ENCODE measurements at places on chromosomes 1 and 21.
A peak's percentile ranks its signal among the peaks of the same experiment; 100 is the strongest.

DNA sequence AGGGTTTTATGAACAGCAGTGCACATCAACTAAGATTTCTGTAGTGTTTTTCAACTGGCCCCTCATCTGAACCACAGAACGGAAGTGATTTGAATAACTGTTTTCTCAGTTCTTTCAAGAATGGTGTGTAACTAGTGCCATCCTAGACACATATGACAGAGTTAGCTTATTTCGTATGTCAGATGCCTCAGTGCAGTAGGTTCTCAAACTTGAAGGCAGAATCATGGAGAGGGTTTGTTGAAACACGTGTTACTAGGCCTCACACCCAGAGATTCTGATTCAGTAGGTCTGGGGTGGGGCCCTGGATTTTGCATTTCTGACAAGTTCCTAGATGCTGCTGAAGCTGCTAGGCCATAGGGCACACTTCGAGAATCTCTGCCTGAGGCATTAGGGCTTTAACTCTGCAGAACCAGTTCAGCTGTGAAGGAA, 49.0 kb downstream of the SCCPDH start:
- DNase-seq, result peak; percentile 59

GRCh38 chr1:84096176-84096575, 47.9 kb upstream of the PRKACB start:
- DNase-seq, result no peak

DNA sequence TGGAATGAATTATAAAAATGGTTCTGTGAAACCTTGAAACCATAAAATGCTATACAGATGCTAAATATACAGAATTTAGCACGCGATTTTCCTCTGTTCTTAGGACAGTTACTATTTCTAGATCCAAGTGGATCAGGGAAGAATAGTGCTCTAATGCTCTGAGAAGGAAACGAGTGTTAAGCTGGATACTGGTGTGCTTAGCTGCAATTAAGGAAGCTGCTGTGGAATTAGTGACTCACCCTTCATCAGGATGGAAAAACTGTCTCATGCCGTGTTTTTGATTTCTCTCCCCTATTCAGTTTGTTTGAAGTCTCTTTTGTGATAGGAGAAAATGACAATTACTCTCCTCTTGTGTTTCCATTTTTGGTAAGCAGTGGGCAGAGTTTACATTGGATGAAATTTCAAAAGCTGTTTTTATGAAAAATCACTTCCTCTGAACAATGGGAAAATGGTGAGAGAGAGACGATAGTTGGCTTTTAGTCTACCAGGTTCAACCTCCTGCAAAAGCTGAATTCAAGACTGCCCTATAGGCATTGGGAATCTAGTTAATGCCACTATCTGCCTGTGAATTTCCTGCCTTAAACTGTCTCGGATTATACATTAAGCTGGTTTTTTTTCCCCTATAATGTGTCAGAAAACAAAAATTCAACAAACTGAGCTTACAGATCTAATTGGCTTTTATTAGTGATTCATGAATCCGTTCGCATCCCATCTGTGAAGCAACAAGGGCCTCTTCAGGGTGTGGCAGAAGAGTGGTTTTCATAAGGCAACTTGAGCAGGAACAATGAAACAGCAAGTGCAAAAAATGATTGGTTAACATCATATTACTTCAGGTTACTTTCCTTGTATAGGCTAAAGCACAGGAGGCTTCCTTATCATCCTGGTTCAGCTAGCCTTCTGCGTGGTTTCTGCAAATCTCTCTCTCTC, 179.8 kb downstream of the ST6GALNAC3 start:
- no peak for DNase-seq

DNA sequence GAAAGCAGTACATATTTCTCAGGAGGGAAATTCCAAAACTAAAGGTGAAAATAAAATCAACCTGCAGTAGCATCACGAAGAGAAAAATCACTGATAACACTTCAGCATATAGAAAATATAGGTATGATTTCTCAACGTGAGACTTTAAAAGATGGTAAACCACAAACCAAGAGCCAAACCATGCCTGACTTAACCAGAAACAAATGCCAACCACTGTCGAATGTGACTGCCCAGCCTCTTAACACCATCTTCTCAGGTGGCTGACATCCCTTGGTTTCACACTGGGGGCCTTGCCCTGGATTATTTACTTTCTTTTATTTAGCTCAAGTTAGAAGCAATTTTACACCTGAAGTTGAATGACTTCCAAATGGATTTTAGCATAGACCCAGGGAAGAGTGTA, 10.1 kb downstream of the HMGCS2 start:
- no peak for DNase-seq

- DNase-seq, result peak; percentile 66
Observed at GRCh38 chr1:30908696-30909364, at the start of gene SDC3. Gene SDC3, minus strand, starts transcription at chr1:30908758. Its CDS starts 172 bp downstream, at chr1:30908586.

DNA sequence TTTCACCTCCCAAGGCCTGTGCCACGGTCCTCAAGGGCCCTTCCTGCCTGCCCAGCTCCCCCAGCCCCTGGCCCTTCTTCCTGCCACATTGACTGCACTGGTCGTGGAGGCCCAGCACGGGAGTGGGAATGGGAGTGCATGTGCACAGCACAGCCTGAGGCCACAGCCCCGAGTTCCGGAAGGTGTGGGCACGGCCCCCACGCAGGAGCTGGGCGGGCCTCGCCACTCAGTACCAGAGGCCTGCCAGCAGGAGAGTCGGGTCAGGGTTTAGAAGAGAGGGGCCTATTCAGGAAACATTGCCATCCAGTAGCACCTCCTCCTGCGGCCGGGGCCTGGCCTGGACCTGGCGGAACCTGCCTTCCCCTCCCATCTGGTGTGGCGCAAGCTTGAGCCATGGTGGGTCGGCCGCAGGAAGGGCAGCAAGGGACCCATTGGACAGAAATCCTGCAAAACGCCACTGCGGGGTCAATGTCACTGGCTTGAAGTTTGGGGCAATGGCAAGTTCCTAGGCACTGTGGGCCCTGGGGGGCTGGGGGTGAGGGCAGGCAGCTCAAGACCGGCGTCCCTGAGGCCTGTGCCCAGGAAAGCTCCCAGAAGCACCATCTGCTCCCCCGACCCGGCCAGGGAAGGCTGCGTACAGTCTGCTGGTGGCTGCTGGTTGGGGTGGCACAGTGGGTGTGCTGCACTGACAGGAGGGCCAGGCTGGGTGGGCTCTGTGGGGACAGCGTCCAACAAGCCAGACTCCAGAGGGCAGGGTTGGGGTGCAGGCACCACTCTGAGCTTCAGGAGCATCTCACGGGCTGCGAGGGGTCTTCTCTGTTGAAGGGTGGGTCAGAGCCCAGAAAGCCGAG, 1.8 kb upstream of the TMEM52 start:
- DNase-seq, result no peak

GRCh38 chr1:183467687-183468086, 4.6 kb upstream of the SMG7 start:
- DNase-seq, result no peak

- peak; percentile 76 for DNase-seq
Observed at GRCh38 chr1:229557913-229558414, 543 bp downstream of the ABCB10 start.

- no peak for DNase-seq
Observed at GRCh38 chr1:243413431-243414151, 157.8 kb downstream of the SDCCAG8 start.

- no peak for DNase-seq
Observed at GRCh38 chr1:79197421-79197820, 190.9 kb upstream of the ADGRL4 start.

- no peak for DNase-seq
Observed at GRCh38 chr1:43913666-43914360, 19.8 kb upstream of the ARTN start.

DNA sequence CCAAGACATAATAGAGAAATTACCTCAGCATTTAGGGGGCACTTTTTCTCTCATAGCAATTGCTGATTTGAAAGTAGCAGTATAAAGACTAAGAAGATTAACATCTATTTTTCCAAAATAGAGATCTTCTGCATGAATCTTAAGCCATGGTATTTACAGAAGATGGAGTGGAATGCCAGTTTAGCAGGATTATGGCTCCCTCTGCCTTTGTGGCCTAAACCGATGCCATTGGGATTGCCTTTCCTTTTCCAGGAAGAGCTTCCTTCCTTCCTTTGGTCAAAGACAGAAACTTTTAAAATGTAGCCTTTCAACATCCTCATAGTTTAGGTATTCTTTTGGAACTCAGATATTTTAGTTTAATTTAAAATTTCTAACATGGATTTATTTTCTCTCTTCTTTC, 39.4 kb downstream of the CFHR5 start:
- no peak for DNase-seq

GRCh38 chr1:226428348-226428747, 20.5 kb upstream of the PARP1 start:
- DNase-seq, result no peak

GRCh38 chr1:52634111-52634510, 1.1 kb downstream of the SHISAL2A start:
- DNase-seq, result no peak

- peak; percentile 71 for DNase-seq
Observed at GRCh38 chr1:183227422-183228346, 41.6 kb downstream of the LAMC2 start.

- peak; percentile 78 for DNase-seq
Observed at GRCh38 chr1:160862203-160863060, at the start of gene CD244. Gene CD244, minus strand, starts transcription at chr1:160862887. Its CDS starts 210 bp downstream, at chr1:160862677.

DNA sequence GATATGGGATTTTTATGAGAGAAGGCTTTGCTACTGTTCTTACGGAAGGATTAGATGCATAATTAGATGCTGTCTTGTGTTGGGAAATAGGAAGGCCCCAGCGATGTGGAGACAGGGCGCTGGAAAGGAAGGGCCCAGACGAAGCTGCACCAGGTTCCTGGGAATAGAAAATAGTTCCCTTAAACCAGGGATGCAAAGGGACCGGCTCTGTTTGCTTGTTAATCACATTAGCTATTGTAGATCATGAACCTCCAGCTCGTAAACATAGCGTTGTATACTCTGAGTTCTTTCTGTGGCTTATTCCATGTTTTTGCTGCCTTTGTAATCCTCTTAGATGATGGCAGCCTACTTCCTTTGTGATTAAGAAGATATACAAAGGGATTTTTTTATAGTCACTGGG, 79.8 kb upstream of the COX20 start:
- DNase-seq, result no peak

DNA sequence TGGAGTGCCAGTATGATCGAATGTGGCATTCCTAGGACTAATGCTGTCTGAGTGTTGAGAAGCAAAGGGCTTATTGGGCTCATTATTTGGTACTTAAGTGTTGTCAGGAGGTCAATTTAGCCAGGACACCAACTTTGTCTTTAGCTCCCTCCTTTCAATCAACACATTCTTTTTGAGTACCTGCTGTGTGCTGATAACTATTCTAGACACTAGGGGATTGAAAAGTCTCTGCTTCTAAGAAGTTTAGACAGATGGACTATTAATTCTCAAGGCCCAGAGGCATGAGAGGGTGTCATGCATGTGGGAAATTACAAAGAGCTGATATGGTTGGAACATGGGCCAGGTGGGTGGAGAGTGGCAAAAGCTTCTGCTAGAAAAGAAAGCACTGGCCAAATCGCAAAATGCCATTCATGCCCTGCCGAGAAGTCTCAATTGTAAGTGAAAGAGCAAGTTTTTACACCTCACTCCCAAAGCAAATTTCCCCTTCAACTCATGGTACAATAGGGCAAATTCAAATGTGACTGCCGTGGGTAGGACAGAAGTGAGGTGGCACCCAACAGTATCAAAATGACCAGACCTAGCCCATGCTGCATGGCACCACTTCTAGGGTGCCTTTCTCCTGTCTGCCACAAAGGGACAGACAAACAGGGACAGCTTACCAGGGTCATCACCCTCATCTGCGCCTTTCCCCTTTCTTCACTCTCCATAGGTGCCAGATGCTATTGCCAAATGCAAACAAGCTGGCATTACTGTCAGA, 53.6 kb upstream of the LAX1 start:
- no peak for DNase-seq

GRCh38 chr1:53361541-53361961, 33.7 kb upstream of the LRP8 start:
- DNase-seq, result no peak

DNA sequence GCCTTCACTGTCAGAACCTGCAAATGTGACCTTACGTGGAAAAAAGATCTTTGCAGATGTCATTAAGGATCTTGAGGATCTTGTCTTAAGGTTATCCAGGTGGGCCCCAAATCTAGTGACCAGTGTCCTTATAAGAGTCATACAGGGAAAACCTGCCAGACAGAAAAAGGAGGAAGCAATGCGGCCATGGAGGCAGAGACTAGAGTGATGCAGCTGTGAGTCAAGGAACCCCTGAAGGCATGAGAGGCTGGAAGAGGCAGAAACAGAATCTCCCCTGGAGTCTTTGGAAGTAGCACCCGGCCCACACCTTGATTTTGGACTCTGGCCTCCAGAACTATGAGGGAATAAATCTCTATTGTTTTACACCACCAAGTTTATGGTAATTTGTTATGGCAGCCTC, 36.5 kb upstream of the DNASE2B start:
- DNase-seq, result no peak

DNA sequence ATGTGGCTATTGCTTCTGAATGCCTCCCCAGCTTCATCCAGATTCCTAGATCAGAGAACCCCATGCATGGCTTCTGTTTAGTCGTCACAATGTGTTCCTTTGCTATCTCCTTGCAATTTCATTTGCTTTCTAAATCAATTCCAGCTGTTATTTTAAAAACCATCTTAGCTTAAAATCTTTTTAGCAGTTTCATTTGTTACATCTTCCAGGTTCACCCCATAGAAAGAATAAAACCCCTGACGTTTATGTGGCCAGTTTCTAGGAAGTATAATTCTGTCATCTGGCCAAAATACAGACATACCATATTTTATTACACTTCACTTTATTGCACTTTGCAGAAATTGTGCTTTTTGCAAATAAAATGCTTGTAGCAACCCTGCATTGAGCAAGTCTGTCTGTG, 278.4 kb downstream of the PTPRC start:
- DNase-seq, result no peak

- DNase-seq, result no peak
Observed at GRCh38 chr1:18783705-18784481, 75.6 kb downstream of the TAS1R2 start.

DNA sequence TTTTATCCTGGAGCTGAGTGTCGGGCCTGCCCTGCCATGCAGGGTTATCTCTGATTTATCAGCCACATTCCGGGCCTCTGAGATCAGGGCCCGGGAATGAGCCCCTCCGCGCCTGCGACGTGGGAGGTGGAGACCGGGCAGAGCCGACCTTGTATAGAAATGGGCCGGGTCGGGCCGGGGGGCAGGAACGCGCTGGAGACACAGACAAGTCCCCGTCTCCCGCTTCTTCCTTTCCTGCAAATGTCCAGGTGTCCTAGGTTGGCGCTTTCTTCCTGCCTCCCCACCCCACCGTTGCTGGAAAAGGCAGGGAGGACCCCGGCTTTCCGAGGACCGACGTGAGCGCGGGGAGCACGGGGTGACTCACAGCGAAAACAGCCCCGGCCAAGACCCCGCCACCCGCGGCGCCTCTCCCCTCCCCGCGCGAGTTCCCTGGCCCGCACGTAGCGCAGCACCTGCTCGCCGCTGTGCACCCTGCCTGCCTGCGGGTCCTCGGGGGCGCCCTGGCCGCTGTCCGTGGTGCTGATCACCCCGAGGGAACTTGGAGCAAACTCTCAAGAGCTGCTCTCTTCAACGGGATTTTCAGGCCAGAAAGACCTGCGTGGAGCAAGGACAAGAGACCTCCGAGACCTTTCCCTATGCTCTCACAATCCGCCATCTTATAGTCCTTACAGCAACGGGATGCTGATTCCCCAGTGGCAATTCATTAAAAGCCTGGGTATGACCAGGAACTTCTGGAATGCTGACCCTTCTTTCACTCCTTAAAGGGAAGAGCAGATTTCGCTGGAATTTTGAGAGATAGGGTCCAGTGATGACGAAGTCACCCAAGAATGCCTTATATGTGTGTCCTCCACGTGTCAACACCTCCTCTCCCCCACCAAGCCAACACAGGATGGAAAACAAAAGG, 475 bp upstream of the NPPB start:
- DNase-seq, result peak; percentile 88

Data from GM13976 (cell line).